Activated naive CD4-positive, alpha-beta T cell (primary cell): ENCODE measurements at places on chromosomes 2 and 18.

- no peak for DNase-seq
These were observed 2186.3 kb upstream of the CELF4 start for GRCh38 chr18:39751921-39752320.

- DNase-seq, result no peak
These were observed 73.1 kb downstream of the MAPRE2 start for GRCh38 chr18:35114305-35114704.

GRCh38 chr2:141362311-141362710 is 768.5 kb downstream of the LRP1B start:
- no peak for DNase-seq

- no peak for DNase-seq
These were observed 656.8 kb downstream of the BCL11A start for GRCh38 chr2:59896499-59897245.

GRCh38 chr2:36536776-36537175 is 61.2 kb downstream of the FEZ2 start:
- no peak for DNase-seq

- no peak for DNase-seq
These were observed 26.1 kb upstream of the STAT4 start for GRCh38 chr2:191176801-191177438.

DNA sequence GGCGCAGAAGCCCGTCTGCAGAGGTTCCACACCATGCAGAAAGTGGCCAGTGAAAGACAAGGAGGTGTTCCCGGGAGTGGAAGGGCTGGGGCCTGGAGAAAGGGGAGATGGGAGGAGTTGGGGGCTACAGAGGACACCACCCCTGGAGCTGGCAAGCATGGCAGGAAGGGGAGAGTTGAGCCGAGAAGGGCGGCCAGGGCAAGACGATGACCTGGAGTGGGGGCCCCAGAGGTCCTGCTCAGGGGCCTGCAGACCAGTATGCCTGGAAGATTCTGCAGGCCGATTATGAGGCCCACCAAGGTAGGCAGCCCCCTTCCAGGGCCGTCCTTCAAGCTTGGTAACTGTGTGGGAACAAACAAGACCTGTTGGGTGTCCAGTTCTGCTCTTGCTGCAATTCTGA is 33.1 kb downstream of the RBFA start:
- no peak for DNase-seq

DNA sequence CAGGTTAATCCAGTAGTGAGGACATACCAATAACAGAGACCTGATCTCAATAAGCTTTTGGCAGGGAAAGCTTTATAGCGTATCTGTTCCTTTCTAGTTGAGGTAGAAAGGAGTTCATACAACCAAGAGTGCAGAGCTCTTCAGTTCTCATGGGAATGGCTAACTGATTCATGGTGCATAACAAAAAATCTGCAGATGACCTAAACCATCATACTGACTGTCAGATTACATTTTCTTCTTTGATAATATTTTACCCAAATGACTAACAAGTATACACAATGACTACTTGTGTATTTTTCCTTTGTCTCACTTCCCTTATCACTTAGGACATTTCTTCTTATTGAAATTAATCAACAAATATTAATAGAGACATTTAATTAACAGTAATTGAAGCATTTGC is 140.0 kb upstream of the SERTAD2 start:
- DNase-seq, result no peak
